ENCODE measurements at places on chromosomes 5 and 9.

DNA sequence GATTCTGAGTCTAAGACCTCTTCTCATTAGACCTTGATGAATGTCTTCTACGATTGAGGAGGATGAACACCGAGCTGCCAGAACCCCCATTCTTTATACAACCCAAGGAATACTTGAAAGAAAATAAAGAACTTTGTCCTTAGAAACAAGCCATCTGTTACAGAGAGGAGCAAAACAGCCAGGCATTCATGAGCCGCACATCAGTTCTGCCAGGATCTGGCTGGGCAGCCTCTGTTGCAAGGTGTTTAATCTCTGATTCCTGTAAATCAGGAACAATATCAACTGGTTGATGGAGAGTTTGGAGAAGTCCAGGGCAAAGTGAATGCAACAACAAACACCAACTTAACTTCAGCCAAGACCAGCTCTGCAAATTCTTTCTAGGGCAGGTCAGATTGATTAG is 165.5 kb upstream of the DMAC1 start:
- DNase-seq: no peak

GRCh38 chr9:135961811-135962695 is 880 bp upstream of the UBAC1 start:
- no peak for DNase-seq

- DNase-seq: no peak
Measured at GRCh38 chr9:110066929-110067716, 140.8 kb downstream of the C9orf152 start.

GRCh38 chr5:157266286-157267007 is 524 bp downstream of the CYFIP2 start:
- peak; percentile 24 for DNase-seq

DNA sequence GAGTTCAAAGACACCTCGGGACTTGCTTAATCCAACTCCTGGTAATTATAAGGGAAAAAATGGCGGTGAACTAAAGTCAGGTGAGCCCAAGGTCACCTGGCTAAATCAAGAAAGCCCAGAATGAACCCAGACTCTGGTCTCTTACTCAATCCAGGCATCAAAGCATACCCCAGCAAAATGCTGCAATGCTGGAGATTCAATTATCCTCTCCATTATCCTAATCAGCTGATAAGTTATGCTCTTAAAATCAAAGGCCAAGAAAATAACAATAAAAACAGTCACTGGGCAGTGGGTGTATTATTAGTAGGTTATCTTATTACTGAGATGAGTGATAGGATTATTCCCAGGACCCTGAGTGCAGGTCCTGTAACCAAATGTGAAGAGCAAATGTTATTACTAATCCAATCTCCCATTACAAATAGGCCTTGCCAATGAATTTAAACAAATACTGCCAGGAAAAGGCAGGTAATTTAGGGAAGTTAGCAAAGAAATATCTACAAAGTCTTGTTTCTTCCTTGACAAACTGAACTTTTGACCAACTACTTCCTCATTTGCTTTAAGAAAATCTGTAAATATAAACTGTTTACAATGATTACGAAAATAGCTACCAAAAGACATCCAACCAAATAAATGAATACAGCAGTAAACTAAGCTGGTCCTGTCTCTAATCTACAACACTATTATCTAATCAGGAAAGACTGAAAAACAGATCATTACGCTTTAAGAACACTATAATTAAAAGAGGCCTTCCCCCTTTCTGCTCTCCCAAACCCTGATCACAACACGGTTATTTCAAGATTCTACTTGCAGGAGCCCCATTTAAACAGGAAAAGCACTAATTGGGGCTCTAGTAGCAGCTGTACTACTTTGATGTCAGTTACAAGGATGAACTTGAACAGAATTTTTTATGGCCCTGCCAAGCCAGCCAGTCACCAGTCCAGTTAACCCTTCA is 103.2 kb downstream of the MED27 start:
- DNase-seq: no peak

- no peak for DNase-seq
Measured at GRCh38 chr9:115461280-115461679, 343.3 kb upstream of the TNC start.

DNA sequence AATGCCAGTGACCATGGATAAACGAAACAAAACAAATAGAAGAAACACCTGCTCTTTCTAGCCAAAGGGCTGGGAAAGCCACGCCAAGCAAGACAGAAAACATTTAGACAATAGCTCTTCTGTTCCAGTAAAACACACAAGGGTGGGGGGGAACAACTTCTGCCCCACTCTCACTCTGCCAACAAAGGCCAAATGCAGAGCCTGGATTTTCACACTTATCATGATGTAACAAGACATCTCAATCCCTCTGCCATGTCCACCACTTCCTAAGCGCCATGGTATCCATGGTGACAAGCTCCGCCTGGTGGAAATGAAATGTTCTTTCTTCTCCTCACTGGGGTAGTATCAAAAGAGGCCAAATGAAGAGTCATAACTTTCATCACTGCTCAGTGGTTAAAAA is 60.6 kb downstream of the DRD1 start:
- no peak for DNase-seq

DNA sequence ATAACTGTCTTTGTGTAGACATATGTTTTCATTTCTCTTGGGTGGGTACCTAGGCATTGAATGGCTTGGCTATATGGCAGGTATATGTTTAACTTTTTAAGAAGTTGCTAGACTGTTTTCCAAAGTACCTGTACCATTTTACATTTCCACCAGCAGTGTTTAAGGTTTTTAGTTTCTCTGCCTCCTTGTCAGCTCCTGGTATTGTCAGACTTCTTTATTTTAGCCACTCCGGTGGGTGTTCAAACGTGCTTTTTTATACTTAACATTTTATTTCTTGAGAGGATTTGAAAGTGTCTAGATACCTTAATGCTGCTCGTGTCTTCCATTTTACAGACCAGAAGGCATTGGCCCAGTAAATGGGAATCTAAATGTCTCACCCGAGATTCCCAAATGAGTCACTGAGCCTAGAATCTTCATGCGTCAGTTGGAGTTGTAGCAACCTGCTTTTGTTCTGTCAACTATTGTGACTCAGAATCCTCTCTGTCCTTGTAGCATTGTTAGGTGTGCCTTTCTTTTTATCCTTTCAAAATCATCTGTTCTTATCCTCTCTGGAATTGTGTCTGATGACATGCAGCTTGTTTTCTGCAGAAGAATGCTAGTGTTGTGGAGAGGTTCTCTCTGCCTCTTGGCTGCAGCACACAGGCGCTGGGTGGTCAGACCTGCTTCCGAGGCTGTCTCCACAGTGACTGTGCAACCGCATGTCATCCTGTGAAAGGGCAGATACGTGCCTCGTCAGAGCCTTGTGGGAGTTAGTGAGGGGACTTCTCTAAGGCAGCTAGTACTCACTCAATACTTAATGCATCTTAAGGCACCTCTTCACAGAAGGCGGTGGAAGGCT is 291.8 kb downstream of the AOPEP start:
- DNase-seq: no peak

GRCh38 chr5:73095564-73096238 is 24.7 kb upstream of the TMEM171 start:
- no peak for DNase-seq

DNA sequence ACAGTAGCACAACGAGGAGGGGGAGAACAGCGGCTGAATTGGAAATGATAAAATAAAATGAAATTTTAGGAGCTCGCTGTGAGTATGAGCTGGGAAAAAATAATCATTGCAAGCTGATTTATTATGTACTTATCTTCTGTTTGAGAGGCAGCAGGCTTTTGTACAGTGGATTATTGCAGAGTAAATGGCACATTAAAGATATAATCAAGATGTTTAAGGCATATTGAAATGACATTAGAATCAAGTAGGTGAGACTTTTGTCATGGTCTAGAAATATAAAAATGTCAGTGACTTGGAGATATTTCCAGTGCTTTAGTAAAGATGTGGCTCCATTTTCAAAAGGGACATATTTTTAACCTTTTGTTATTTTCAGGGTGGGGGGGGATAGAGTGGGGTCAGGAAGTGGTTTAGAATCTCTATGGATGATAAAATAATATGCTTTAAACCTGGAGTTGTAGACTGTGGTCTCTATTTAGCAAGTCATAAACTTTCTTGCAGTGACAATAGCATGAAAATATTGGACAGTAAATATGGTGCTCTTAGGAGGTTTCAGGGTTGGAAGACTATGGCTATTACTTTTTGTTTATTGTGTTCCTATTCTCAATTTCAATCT is 46.8 kb downstream of the PTTG1 start:
- DNase-seq: no peak

GRCh38 chr9:124029617-124030016 is 18.0 kb downstream of the LHX2 start:
- no peak for DNase-seq

GRCh38 chr9:79301551-79302391 is 270.0 kb upstream of the TLE4 start:
- no peak for DNase-seq

DNA sequence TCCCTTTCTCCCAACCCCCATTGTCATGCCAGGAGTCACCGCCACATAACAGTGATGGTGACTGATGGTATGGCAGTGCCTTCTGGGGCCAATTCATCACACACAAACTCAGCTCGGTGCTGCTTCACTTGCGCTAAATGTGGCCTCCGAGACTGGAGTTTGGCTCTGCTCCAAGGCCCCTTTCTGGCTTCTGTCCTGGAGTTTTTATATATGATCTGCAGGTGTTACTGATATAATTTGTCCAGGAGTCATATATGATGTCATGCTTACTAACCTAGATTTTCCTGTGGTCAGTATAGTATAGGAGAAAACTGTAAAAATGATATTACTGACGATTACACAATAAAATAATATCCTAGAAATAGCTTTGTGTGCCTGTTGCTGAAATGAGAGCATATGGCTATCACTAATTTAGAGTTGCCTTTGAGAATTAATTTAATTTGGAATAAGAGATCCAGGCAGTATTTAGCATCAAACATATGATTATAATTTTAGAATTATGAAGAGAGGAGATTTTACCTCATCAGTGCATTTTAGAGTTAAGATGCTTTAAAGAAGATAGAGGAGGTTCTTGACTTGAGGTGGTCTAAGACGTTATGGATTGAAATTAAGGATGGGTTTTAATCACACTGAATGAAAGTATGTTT is 334.1 kb upstream of the CD180 start:
- DNase-seq: no peak

DNA sequence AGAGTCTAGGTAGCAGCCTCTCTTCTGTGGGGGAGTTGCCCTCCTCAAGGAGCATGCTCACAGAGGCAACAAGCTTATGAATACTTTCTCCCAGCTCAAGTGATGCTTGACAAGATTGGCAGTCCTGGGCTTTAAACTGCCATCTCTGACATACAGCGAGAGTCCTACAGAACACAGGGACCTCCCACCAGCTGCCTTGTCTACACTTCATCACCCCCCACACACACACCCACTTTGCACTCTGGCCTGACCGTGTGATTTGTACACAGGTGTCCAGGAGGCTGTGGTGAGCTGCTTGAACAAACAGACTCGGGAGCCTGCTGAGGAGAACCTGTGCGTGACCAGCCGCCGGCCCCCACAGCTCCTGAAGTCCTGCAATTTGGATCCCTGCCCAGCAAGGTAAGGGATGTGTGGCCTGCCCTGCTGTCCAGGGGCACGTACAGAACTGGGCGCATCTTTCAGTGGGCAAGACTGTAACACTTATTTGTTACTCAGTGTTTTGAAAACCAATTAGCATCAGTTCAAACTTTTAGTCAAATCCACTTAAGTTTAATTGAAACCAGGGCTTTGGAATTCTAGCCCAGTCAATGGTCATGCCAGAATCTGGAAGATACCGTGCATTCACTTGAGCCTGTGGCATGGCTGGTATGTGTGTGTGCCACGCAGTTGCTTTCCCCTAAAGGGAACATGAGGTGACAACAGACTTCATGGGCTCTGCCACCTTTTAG is 247.5 kb downstream of the ADAMTSL1 start:
- no peak for DNase-seq

DNA sequence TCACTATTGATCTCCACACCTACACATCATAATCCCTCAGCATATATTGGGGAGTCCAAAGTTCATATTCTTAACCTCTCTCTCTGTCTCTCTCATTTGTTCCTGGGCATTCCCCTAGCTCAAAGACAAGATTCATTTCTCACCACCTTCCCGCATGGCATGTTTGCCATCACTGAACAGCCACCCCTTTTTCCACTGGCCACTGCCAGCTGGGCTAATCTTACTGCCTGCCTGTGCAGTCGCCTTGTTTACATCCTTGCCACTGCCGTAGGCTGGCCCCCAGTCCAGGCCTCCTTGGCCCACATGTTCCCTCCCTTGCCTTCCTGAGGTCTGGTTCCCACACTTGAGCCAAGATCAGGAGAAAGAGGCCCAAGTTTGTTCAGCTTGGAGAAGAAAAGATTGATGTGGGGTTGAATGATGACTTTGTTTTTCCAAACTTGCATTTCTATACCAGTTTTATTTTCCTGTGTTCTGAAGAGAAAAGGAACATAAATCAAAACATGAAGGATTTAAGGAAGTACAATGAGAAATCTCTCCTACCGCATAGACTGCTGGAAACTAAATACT is 80.2 kb downstream of the PLAC8L1 start:
- DNase-seq: no peak

- no peak for DNase-seq
Measured at GRCh38 chr5:58412932-58413331, 47.0 kb downstream of the PLK2 start.

DNA sequence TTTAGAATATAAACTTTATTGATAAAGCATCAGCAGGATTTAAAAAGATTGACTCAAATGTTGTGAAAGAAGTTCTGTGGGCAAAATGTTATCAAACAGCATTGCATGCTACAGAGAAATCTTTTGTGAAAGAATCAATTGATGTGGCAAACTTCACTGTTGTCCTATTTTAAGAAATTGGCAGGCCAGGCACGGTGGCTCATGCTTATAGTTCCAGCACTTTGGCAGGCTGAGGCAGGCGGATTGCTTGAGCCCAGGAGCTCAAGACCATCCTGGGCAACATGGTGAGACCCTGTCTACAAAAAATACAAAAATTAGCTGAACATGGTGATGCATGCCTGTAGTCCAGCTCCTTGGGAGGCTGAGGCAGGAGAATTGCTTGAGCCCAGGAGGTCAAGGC is 17.4 kb downstream of the ZBTB43 start:
- DNase-seq: no peak

DNA sequence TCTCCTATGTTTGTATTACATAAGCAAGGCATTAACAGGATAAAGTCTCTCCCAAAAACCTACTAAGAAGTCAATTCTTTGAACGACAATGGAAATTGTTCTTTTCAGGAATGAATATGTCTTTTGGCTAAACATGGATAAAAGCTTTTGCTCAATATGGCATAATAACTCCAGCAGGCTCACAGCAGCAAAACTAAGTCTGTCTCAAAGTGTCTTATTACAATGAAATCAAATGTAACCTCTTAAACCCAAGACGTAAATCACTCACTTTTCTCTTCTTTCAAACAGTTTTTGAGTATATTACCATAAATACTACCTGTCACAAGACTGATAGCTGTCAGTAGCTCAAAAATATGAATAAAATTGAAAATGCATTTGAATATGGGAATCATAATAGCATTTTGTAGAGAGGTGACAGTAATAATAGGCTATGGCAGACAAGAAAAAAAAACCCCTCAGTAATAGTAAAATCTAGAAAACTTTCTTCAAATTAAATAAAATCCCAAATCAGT is 41.7 kb upstream of the EFNA5 start:
- no peak for DNase-seq
